ENCODE measurements at places on chromosomes 7 and 10. TPM values are rescaled to one million over a fixed set of nuclear protein-coding genes. Genes with fewer than 3 reads are reported as not detected.

NRAP gene
- total RNA-seq, result not detected

FAM185A gene
- total RNA-seq, result 6.9 TPM

RSPH10B gene
- total RNA-seq, result not detected

VIPR2 gene
- total RNA-seq, result 0.06 TPM

FAM3C gene
- 41.7 TPM for total RNA-seq

SLC18A2 gene
- 0.04 TPM for total RNA-seq

PMPCB gene
- 62.0 TPM for total RNA-seq

ITPRID1 gene
- not detected for total RNA-seq

SHTN1 gene
- 26.4 TPM for total RNA-seq

UPK3B gene
- total RNA-seq, result 20.0 TPM

MXI1 gene
- 7.2 TPM for total RNA-seq

GLUD1 gene
- 105 TPM for total RNA-seq

SORCS1 gene
- not detected for total RNA-seq

ACTR3C gene
- 0.02 TPM for total RNA-seq

FAS gene
- total RNA-seq, result 30.9 TPM

CHAT gene
- total RNA-seq, result not detected

LIPN gene
- total RNA-seq, result not detected

UTF1 gene
- not detected for total RNA-seq

CALHM1 gene
- not detected for total RNA-seq

ABCB1 gene
- total RNA-seq, result 0.46 TPM

NXPH1 gene
- not detected for total RNA-seq

WIPF3 gene
- total RNA-seq, result 0.62 TPM

MGAM2 gene
- total RNA-seq, result not detected

DNAJC12 gene
- 49.6 TPM for total RNA-seq

GPR141 gene
- total RNA-seq, result not detected

PRSS1 gene
- total RNA-seq, result not detected

TMEM139 gene
- total RNA-seq, result 0.91 TPM

ZNF248 gene
- 3.6 TPM for total RNA-seq

SPDYE9 gene
- not detected for total RNA-seq

BTBD16 gene
- total RNA-seq, result 0.43 TPM

SPDYE8 gene
- total RNA-seq, result not detected

ARMC10 gene
- total RNA-seq, result 31.5 TPM

STYXL1 gene
- total RNA-seq, result 50.8 TPM

ALDH18A1 gene
- 51.4 TPM for total RNA-seq

OR13A1 gene
- total RNA-seq, result not detected

WNT8B gene
- total RNA-seq, result not detected

CYP2C19 gene
- not detected for total RNA-seq

AKAP9 gene
- 11.8 TPM for total RNA-seq

SLC26A3 gene
- not detected for total RNA-seq

SLC16A9 gene
- 0.07 TPM for total RNA-seq

RADIL gene
- total RNA-seq, result 1.7 TPM

PROSER2 gene
- total RNA-seq, result 30.9 TPM

GRM3 gene
- total RNA-seq, result not detected

INHBA gene
- total RNA-seq, result 0.21 TPM

SYNPO2L gene
- total RNA-seq, result 0.02 TPM

ZNF425 gene
- 1.3 TPM for total RNA-seq

CFAP43 gene
- 0.61 TPM for total RNA-seq

PRKCQ gene
- 4.5 TPM for total RNA-seq

Measured in A549 treated with dexamethasone at 1 μM for 4 hours (cell line).